ENCODE measurements at places on chromosomes 5 and 9. TPM values are rescaled to one million over a fixed set of nuclear protein-coding genes. Genes with fewer than 3 reads are reported as not detected.

Gene SLC4A9
- total RNA-seq = 0.35 TPM

Gene TICAM2
- 0.91 TPM for total RNA-seq

Gene INSL6
- not detected for total RNA-seq

Gene WDR36
- 33.5 TPM for total RNA-seq

DNA sequence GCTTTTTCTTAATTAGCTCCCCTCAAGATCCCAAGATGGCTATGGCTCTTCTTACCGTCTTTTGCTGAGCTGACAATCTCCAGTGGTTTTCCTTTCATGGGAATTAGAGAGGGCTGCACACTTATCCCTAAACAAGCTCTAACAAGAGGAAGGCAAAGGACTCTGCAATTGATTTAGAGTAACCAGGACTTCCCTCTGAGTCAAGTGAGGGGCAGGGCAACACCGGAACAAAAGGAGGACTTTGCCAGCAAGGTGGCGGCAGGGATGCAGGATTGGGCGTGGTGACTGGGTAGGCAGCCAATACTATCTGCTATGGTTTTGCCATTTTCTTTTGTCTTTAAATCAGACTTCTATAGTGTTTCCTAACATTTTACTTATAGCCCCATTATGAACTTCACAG is 9.8 kb downstream of the SLC44A1 start:
- no peaks in the 10 kb centered on the region for H3K36me3 ChIP-seq
- no peak overlapping the region for H3K4me3 ChIP-seq
- H3K27me3 ChIP-seq = no peaks in the 10 kb centered on the region
- no peak for DNase-seq
- peaks cover 7% of the 10 kb centered on the region for H3K4me1 ChIP-seq

DNA sequence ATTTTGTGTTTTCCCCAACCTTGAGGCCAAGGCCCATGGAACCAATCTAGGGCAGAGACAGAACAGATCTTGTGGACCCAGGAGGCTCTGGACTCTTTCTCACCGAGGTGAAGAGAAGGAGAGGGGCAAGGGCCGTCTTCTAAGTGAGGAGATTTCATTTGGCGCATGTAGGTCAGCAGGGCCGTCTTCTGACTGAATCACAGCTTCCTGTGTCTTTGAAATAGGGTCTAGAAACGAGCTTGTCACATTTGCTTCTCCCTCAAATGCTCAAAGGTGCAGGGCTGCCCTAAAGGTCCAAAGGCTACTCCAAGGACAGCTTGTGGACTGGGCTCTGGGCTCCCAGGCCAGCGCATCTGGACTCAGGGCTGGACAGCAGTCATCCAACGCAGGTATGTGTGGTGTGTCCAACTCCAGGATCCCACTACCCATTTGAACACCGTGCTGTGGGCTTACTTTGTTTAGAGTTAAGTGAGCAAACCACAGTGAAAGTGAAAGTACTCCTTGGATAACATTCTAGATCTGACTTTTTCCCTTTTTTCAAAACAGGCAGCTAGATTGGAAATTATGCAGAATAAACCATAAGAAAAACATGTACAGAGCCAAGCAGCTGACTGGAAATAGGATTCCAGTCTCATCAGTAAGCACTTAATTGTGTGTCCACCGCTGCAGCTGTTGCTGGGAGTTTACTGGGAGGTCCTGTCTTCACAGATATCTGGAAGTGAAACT is 357.0 kb downstream of the GADD45G start:
- H3K4me1 ChIP-seq = no peaks in the 10 kb centered on the region
- H3K27ac ChIP-seq = no peak overlapping the region
- H3K36me3 ChIP-seq = no peaks in the 10 kb centered on the region
- no peaks in the 10 kb centered on the region for H3K27me3 ChIP-seq
- no peak for DNase-seq
- no peak overlapping the region for H3K4me3 ChIP-seq

DNA sequence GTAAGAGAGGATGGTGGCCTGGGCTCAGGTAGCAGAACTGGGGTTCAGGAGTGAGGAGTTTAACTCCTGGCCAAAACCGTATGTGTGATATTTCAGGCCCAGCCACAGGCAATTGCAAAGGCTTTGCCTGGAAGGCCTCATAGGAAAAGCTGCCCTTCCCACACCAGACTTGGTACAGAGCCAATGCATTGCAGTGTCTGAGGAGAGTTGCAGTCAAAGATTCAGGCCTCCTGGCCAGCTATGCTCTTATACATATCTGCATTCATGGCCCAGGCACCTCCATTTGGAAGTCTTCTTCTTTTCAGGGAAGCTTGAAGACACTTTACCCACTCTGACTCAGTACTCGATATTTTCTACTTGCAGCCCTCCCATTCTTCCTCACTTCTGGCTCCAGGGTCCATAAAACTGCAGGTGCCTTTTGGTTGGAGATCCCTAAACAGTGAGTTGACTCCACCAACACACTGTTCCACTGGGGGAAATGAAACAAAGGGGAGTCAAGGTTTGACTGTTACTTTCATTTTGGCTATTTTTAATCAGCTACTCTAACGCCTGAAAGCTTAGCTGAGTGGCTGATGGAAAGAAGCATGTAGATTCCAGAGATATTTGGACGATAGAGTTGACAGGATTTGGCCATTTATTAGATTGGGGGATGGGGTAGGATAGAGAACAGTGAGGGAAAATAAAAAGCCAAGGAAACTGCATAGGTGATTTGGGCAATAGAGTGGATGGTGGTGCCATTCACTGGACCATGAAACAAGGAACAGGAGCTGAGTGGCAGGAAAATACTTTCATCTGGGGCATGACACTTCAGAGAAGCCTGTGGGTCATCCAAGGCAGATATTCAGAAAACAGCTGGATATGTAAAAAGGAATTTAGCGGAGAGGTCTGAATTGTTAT is 30.6 kb upstream of the IL33 start:
- no peak for DNase-seq
- H3K27me3 ChIP-seq = no peaks in the 10 kb centered on the region
- H3K4me3 ChIP-seq = no peak overlapping the region
- no peaks in the 10 kb centered on the region for H3K36me3 ChIP-seq
- 0 out of 2 replicates have a peak, but pooled peaks cover 4% of the 10 kb centered on the region for H3K4me1 ChIP-seq

DNA sequence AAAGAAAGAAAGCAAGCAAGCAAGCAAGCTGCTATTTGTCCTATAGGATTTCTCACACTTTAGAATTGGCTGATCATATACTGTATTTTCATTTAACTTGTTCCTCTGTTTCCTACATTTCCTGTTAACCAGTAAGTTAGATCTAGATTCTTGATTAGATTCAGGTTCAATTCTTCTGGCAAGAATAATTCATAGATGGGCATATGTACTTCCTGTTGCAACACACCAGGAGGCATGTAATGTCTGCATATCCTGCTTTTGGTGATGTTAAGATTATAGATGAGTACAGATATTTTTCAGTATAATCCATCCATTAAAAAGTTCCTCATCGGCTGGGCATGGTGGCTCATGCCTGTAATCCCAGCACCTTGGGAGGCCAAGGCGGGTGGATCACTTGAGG is 10.8 kb upstream of the KIF27 start:
- no peak overlapping the region for H3K4me3 ChIP-seq
- no peak for DNase-seq
- no peaks in the 10 kb centered on the region for H3K36me3 ChIP-seq
- no peaks in the 10 kb centered on the region for H3K27me3 ChIP-seq

GRCh38 chr5:146515473-146516150 is 378 bp downstream of the GPR151 start:
- H3K36me3 ChIP-seq = no peaks in the 10 kb centered on the region
- H3K4me3 ChIP-seq = no peak overlapping the region
- peaks cover under 1% of the 10 kb centered on the region for H3K4me1 ChIP-seq

DNA sequence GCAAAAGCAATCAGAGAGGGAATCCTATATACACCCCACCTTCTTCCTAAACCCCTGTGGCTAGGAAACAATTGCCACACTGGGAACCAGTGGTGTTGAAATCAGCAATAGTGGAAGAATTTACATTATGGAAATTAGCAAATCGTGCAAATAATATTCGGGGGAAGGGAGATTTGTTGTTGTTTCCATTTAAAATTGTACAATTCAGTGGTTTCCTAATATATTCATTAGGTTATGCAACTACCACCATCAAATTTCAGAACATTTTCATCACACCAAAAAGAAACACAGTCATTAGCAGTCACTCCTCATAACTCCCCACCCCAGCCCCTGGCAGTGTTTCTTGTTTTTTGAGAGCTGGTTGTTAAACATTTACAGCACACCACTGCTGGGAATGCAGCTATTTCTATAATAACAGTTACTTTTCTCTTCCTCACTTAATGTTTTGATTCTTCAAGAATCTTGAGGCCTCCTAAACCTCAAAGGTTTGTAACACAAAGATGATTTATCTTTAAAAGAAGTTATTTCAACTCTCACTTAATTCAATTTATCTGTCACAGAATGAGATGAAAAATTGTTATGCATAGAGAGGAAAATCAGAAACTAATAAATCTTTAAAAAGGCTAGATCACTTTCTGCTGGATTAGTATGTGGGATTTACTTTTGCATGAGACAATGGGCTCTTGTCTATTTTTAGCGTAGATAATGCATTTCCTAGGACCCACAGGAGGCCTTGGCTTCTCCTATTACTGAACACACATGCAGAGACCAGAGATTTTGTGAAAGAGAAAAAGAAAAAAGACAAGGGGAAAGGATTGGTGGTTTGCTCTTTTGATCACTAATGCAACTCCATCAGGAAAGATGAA is 91.8 kb upstream of the DAPK1 start:
- no peak overlapping the region for H3K4me3 ChIP-seq
- no peak for DNase-seq
- H3K27ac ChIP-seq = no peak overlapping the region
- H3K36me3 ChIP-seq = no peaks in the 10 kb centered on the region

DNA sequence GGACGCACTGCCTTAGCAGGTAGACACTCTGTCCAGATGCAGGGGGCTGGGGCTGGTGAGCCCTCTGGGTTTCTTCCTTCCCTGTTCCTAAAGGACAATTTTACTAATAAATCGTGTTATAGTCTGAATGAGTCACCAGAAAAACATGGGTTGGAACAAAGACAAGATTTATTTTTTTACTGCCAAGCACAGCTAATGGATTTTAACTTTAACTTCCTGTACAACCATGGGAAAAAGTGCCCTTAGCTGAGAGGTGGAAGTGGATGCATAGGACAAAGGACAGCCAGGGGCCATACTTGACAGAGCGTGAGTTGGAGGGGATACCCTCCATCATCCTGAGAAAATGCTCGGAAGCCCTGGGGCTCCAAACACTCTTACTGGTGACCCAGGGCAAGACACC is 300.7 kb downstream of the MSX2 start:
- DNase-seq = no peak
- H3K4me1 ChIP-seq = no peaks in the 10 kb centered on the region
- no peak overlapping the region for H3K27ac ChIP-seq

DNA sequence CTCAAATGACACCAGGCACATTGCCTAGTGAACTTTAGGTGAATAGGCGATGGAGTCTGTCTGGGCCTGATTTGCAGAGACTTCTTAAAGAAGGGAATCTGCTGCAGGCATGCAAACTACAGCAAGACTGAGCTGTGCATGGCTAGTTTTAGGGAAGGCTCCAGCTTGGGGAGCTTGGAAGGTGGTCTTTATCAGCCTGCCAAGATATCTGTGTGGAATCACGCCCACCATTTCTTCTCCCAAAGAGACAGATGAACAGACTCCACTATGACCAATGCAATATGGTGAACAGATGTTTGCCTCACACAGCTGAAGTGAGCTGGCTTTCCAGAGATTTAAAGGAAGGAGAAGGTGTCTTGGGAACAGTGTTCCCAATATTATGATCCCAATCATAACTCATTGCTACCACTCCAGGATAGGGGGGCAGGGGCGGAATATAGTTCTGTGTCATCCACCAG is 129.0 kb upstream of the HMHB1 start:
- DNase-seq = no peak
- no peaks in the 10 kb centered on the region for H3K27me3 ChIP-seq
- H3K27ac ChIP-seq = peak overlapping the region; percentile 84
- H3K4me3 ChIP-seq = no peak overlapping the region
- peaks cover 39% of the 10 kb centered on the region for H3K4me1 ChIP-seq

DNA sequence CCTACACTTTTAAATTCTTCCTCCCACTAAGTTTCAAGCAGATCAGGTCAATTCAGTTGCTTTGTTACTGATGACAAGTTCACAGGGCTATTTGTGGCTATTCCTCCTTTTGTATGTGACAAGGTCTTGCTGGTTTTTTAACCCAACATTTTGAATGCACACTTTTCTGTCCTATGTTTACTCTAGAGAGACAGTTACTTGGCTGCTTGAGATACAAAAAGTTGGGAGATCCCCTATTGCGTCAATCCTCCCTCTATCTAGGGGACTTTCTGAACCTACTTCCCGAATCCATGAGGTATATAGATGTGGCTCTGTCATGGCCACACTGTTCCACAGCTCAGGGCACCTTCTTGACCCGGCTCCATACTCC is 386.7 kb downstream of the NTRK2 start:
- H3K4me3 ChIP-seq = no peak overlapping the region
- H3K27ac ChIP-seq = no peak overlapping the region
- H3K4me1 ChIP-seq = peaks cover 16% of the 10 kb centered on the region
- no peak for DNase-seq

DNA sequence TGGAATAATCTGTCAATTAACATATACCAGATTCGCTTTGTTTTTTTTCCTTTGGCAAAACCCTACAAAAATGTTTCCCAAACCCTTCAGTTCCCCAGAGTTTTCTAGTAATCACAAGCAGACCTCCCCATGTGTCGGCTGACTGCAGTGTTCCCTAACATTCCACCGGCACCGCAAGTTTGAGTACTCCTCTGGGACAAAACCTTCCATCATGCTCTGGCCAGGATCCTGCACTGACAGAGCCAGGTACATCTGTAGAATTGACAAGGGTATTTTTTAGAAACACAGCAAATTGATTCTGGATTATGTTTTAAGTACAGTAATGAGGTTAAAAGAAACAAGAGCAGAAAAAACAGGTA is 174.7 kb downstream of the GAS1 start:
- DNase-seq = no peak
- H3K27me3 ChIP-seq = no peaks in the 10 kb centered on the region
- H3K36me3 ChIP-seq = no peaks in the 10 kb centered on the region
- H3K4me1 ChIP-seq = no peaks in the 10 kb centered on the region

GRCh38 chr9:89386797-89387196 is 68.5 kb downstream of the SECISBP2 start:
- H3K27me3 ChIP-seq = no peaks in the 10 kb centered on the region
- H3K36me3 ChIP-seq = no peaks in the 10 kb centered on the region
- H3K27ac ChIP-seq = no peak overlapping the region
